ENCODE measurements at places on chromosomes 3 and 15.
A peak's percentile ranks its signal among the peaks of the same experiment; 100 is the strongest.

DNA sequence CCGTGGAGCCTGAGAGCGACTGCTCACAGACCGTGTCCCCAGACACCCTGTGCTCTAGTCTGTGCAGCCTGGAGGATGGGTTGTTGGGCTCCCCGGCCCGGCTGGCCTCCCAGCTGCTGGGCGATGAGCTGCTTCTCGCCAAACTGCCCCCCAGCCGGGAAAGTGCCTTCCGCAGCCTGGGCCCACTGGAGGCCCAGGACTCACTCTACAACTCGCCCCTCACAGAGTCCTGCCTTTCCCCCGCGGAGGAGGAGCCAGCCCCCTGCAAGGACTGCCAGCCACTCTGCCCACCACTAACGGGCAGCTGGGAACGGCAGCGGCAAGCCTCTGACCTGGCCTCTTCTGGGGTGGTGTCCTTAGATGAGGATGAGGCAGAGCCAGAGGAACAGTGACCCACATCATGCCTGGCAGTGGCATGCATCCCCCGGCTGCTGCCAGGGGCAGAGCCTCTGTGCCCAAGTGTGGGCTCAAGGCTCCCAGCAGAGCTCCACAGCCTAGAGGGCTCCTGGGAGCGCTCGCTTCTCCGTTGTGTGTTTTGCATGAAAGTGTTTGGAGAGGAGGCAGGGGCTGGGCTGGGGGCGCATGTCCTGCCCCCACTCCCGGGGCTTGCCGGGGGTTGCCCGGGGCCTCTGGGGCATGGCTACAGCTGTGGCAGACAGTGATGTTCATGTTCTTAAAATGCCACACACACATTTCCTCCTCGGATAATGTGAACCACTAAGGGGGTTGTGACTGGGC is 7.3 kb downstream of the FAM131A start:
- no peak for DNase-seq

DNA sequence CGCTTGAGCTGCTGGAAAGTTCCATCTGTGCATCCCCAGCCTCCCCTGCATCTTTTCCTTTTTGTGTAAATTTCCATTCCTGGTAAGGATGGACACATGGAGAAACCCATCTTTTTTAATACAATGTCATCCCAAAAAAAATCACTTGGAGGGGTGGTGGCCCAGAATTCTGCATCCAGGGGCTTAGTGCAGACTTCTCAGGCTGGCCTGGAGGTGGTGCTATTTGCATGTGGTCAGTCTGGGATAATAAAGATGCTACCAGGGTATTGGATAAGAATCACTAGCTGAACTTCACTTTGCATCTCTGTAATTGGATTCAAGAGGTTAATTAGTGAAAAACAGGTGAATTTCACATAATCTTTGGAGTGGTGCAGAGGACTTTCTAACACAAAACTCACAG is 1.8 kb upstream of the ZSCAN2 start:
- peak; percentile 69 for DNase-seq

GRCh38 chr15:89383365-89384175 is 48.9 kb upstream of the POLG start:
- DNase-seq: no peak

- no peak for DNase-seq
Measured at GRCh38 chr3:112302881-112303763, 9.1 kb upstream of the SLC9C1 start.

GRCh38 chr15:39593656-39594445 is 13.0 kb downstream of the THBS1 start:
- no peak for DNase-seq

- no peak for DNase-seq
Measured at GRCh38 chr15:74045636-74046274, 36.6 kb downstream of the GOLGA6A start.

DNA sequence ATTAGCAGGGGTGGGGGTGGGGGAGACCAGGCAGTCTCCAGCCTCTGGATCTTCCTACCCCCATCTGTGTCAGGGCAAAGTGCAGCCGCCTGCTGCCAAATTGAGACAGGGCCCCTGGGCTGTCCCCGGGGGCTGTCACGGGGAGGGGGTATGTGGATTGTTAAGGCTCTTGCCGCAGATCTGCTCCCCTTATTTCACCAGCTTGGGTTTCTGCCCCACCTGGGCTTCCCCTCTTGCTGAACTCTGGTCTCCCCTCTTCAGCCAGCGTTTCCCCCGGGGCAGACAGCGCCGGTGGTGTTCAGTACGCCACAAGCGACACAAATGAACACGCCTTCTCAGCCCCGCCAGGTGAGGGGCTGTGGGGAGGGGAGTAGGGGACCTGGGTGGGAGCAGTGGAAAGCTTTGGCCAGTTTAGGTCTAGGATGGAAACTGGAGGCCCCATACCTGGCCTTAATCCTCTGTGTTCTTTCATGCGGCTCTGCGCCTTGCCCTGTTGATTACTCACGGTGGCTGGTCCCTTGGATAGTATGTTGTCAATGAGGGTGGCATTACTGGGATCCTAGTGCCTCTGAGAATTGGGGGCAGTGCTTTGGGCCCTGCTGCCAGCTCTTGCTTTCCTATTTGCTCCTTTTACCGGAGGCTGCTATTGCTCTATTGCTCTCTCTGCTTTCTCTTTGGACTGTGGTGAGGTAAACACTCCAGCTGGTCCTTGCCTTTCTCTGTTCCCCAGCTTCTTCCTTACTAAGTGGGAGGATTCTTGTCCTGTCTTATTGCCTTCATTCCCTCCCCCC is 1.7 kb downstream of the EIF4G1 start:
- DNase-seq: no peak

- DNase-seq: no peak
Measured at GRCh38 chr3:152778022-152778421, 56.9 kb upstream of the P2RY1 start.

GRCh38 chr3:128311441-128311844 is 155.2 kb downstream of the DNAJB8 start:
- DNase-seq: no peak

- DNase-seq: no peak
Measured at GRCh38 chr3:108387063-108387462, 90.7 kb downstream of the HHLA2 start.

GRCh38 chr15:93033434-93034045 is 55.5 kb downstream of the RGMA start:
- no peak for DNase-seq

DNA sequence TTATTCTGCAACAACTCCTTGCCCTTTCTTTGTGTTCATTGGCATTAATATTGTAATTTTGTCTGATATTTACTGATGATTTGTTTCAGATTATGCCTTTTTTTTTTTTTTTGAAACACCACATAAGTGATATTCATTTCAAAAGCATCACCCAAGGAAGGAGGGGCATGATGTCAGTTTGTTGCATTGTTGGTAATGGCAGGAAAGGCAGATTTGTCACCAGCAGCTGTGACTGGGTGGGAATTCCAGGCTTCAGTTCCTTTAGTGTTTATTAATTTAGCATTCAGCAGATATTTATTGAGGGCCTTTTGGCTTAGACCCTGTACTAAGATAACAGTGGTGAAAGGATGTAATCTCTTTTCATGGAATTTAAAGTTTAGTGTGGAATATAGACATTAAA is 19.5 kb downstream of the SENP2 start:
- no peak for DNase-seq

GRCh38 chr3:114764056-114764492 is 383.0 kb downstream of the ZBTB20 start:
- DNase-seq: no peak

GRCh38 chr3:118942195-118942594 is 92.5 kb downstream of the IGSF11 start:
- DNase-seq: no peak

DNA sequence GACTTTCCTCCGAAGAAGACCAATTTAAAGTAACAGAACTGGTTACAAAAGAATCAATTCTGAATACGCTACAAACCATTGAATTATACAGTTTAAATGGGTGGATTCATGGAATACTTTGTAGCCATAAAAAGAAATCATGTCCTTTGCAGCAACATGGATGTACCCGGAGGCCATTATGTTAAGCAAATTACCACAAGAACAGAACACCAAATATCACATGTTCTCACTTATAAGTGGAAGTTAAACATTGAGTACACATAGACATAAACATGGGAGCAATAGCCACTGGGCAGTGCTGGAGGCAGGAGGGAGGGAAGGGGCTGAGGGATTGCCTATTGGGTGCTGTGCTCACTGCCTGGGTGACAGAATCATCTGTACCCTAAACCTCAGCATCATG is 61.3 kb downstream of the EDEM1 start:
- DNase-seq: no peak

DNA sequence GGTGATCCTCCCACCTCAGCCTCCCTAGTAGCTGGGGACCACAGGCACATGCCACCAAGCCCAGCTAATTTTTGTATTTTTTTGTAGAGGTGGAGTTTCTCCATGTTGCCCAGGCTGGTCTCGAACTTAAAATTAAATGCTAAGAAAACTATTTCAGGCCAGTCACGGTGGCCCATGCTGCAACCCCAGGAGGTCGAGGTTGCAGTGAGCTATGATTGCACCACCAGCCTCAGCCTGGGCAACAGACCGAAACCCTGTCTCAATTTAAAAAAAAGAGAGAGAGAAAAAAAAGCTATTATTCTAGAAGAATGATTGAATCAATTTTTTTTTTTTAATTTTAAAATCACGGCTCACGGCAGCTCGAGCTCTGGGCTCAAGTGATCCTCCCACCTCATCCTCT is 4.7 kb downstream of the SLC51A start:
- no peak for DNase-seq

DNA sequence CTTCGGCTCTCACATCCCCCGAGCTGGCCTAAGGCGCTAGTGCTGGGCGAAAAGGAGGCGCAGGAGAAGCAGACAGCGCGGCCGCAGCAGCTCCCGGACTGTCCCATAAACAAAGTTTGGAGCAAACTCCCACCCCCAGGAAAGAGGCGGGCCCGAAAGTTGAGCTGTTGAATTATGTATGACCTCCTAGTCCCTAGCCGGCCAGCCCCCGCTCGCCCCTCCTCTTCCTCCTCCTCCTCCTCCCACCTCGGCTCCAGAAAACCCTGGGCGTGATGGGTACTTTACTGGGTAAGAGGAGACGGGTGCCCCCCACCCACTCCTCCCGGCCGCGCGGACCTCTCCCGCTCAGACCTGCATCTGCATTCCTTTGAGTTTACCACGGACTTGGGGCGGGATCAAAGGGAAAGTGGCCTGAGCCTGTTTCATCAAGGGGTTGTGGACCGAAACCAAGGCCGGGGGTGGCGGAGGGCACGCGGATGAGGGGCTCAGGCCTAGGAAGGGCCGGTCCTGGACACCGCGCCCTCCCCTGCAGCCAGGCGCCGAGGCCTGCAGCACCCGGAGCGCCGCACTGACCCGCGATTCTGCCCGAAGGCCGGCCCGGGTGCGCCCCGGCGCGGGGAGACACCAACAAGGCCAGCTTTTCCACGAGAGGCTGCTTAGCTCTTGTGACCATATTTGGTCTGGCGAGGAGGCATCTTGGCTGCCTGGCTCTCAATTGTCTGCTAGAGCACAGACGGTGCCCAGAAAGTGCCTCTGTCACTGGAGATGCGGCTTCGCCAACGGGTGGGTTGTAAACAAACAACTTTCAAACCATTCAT is at the start of gene WWTR1:
TSS of gene WWTR1 (minus strand) at position 100 of the 818 bp plus-strand sequence. CDS start 719 bp downstream, outside the sequence.
- peak; percentile 47 for DNase-seq

DNA sequence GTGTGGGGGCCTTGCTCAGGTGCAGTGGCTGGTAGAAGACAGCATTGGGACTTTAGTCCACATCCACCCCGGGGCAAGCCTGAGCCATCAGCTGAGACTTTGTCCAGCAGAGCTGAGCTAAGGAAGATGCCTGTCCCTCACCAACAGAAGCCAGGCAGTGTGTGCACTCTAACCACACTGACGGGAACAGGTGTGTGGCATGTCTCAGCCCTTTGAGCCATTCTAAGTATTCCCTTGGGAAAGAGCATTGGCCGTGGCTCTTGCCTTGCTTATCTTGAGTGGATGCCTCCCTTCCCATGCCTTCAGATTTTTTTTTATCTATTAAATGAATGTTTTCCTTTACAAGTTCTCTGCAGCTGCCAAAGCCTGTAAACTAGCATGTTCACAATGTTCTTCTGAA is 3.5 kb downstream of the GABRA5 start:
- no peak for DNase-seq

- DNase-seq: no peak
Measured at GRCh38 chr3:59006634-59007517, 42.9 kb downstream of the CFAP20DC start.

DNA sequence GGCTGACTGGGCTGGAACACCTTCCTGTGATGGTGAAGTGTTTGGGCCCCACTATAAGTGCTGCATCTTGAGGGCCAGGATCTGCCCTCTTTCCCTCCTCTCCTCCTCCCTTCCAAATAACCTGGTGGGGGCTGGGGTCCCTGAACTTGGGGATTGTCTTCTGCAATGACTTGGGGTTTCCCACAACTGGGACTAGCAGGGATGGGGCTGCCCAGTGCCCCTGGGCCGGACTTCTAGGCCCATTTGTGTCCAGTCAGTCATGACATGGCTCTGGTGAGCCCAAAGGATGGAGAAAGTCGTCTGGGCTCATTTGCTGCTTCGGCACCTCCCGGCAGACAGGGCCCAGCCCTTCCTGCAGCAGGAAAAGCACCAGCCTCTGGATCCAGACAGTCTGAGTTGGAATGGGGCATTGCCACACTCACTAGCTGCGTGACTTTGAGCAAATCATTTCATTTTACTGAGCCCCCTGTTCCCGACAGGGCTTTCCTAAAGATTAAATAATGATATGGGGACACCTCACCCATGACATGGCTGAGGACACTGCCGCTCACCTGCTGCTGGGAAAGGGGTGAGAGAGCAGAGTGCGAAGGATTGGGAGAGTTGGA is 113.2 kb downstream of the DNAJB8 start:
- DNase-seq: no peak

- no peak for DNase-seq
Measured at GRCh38 chr15:43771816-43772215, 5.0 kb downstream of the ELL3 start.

DNA sequence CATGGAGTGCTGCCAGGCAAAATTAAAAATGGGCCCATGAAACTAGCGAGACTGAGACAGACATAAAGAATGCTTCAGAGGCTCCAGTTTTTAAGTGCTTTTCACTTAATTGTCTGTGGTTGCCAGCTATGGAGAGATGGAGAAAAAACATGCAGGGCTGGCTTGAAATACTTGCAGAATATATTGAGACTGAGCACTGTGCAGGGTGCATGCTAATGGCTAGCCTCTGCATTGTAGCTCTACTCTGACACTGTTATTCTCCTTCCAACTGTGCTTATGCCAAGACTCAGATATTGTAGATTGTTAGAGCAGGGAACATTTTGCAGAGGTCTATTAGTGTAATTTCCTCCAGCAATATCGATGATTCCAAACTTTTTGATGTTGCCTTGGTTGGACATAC is 735.0 kb downstream of the PDCD6IP start:
- DNase-seq: no peak

DNA sequence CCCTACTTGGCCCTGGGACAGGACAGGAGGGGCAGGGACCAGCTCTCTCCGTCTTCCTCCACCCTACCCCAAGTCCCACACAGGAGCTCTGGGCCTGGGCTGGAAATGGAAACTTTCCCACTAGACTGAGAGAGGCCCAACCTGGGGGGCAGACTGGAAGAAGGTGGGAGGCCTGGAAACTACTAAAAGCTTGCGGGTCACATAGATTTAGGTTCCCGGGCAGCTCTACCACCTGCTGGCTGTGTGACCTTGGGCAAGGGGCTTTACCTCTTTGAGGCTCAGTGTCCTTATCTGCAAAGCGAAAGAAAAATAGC is 49.9 kb upstream of the CCDC174 start:
- no peak for DNase-seq

- DNase-seq: no peak
Measured at GRCh38 chr3:158465074-158465473, 105.9 kb upstream of the MLF1 start.

GRCh38 chr15:99127773-99128172 is 22.9 kb downstream of the SYNM start:
- no peak for DNase-seq

GRCh38 chr3:57715686-57716085 is 22.8 kb upstream of the DENND6A start:
- DNase-seq: no peak
